Mesenchymal stem cell (in vitro differentiated cells and primary cell): ENCODE measurements at places on chromosomes 6 and 20.

- peak; percentile 37 for DNase-seq
Measured at GRCh38 chr20:46307139-46307998, 929 bp downstream of the CDH22 start.

DNA sequence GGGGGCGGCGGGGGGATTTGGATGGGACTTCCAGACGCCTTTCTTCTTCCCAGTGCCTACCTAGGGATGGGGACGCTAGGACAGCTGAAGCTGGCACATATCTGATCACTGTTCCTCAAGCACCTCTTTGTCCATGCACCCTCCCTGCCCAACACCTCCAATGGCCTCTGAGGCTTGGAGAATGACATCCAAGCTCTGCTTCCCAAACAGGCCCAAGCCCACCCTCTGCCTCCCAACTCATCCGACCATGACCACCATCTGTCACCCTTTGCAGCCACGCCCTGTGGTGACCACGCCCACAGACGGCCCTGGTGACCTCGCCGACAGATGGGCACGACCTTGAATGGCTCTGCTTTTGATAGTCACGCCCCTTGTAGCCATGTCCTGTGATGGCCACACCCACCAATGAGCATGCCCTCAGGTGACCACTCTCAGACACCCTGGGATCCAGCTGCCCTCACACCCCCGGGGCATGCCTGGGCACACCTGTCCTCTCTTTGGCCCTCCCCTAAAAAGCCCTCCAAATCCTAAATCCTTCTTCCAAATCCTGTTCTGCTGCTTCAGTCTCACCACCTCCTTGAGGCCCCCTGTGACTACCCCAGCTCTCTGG lies 51.0 kb downstream of the SSR1 start:
- DNase-seq: no peak

- DNase-seq: peak; percentile 51
Measured at GRCh38 chr6:30684386-30685156, 1.9 kb downstream of the PPP1R18 start.

GRCh38 chr20:41261790-41262717 lies 55.5 kb downstream of the ZHX3 start:
- DNase-seq: no peak
